NCI-H82 (cell line): ENCODE measurements at places on chromosomes 6 and 20.

GRCh38 chr6:46186583-46186982, 15.8 kb upstream of the ENPP5 start:
- DNase-seq = no peak

DNA sequence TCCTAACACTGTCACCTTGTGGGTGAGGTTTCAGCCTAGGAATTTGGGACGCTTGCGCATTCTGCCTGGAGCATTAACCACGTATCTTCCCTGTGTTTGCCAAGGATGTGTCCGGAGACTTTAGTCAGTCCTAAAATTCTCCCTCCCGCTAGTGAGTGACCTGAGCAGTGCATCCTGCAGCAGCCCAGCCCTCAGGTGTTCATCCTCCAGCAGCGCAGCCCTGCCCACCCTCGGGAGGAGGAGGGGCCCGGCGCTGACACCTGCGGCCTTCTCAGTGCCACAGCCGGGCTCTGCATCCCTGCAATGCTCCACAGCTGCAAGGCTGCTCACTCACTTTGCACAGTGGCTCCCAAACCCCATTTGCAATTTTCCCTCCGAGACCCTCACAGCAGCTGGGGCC, 79.5 kb downstream of the ERMARD start:
- DNase-seq = no peak

- peak; percentile 37 for DNase-seq
Observed at GRCh38 chr6:157036245-157036711, 259.1 kb downstream of the ARID1B start.

- DNase-seq = no peak
Observed at GRCh38 chr6:149024361-149024760, 277.5 kb downstream of the UST start.

DNA sequence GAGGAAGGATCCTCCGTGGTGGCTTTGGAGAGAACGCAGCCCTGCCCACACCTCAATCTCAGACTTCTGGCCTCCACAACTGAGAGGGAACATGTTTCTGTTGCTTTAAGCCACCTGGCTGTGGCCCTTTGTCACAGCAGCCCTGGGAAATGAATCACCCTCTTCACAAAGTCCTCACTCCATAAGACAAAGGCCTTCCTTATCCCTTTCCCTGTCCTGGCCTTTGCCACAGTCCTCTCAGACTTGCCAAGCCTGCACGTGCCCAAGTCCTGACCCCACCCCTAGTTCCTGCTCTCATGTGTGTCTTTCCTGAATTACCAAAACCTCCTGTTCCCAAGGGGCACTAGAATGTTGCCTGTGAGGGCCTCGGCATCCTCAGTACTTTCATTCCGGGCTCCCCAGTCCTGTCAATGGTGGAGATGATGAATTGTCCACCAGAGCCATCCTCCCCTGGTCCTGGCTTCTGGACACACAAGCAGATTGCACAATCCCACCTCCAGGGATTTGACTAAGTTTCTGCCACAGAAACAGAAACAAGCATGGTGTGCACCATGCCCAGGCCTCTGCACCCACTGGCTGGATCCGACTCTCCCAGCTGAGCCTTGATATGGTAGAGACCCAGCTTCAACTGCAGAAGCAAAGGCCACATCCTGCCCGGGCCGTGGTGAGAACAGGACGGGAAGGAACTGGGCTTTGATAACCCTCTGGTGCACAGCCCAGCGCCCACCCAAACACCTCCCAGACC, 232.6 kb upstream of the PDE10A start:
- DNase-seq = no peak

DNA sequence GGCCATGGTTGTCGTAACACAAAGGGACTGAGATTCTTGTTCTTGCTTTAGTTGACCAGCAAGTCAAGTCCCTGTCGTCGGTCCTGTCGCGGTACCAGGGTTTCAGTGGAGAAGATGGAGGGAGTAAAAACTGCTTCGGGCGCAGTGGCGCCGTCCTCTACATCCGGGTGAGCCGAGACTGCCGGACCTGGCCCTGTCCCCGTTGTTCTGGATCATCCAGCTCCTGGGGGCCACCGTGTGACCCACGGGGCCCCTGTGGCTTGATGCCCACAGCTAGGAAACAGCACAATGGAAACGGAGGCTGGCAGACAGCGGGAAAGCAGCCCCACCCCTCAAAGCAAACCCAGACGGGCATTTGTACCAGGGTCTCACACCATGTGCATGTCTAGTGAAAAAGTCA, 15.0 kb downstream of the MTG2 start:
- no peak for DNase-seq

GRCh38 chr6:82205930-82206392, 41.6 kb downstream of the IBTK start:
- peak; percentile 76 for DNase-seq

DNA sequence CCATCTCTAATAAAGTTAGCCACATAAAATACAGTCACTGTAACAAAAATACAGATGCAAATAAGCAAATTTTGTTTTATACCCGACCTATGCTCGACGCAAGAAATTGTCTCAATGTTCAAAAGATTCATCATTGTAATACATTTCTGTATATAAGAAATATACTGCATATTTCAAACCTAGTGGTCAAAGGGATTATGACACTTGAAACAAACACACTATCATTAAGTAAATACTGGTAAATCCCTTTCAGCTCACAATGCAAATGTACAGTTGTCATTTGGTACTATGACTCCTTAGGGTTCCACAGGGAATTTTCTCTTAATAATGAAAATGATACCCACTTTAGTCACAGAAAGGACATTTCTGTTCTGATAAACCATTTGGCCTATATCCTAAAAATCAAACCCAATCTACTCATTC, 2.2 kb downstream of the HIVEP2 start:
- peak; percentile 38 for DNase-seq

DNA sequence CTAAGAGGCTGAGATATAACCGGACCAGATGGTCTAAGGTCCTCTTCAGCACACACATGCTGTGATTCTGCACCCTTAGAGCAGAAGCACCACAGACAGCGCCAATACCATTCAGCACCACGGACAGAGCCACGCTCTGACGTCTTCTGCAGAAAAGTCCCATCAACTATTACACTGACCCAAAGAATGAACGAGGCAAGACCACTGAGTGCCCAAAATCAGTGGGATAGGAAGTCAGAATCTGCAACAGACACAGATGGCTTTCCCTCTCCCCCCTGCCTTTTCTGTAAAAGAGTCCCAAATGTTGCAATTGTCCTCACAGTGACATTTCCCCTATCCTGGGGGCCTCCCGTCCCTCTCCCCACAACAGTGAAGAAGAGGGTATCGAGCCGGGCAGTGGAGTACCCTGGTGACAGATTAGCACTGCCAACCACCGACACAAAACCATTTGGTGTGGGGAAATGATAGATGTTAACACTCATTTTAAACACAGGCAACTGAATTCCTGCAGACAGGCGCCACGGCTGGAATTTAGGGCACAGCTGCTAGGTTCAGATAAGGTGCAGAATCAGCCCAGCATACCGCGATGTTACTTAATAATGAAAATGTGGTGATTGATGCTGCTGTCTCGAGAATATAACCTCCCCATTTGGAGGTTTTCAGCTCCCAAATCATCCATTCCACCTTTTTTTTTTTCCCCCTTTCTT, 66.6 kb upstream of the CTNNBL1 start:
- DNase-seq = peak; percentile 90

- DNase-seq = peak; percentile 87
Observed at GRCh38 chr20:43096126-43096930, 93.4 kb downstream of the PTPRT start.

DNA sequence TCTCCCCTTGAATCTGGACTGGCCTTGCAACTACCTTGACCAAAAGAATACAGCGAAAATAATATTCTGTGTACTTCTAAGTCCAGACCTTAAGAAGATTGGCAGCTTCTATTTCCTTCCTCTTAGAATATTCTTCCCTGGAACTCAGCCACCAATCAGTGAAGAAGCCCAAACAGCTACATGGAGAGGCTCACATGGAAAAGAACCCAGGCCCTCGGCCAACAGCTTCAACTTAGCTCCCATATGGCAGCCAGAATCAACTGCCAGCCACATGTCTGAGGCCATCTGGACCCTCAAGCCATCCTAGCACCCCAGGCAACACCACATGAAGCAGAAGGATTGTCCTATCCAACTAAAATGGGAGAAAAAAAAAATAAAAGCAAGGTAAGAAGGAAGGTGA, 178.8 kb downstream of the IBTK start:
- peak; percentile 85 for DNase-seq

DNA sequence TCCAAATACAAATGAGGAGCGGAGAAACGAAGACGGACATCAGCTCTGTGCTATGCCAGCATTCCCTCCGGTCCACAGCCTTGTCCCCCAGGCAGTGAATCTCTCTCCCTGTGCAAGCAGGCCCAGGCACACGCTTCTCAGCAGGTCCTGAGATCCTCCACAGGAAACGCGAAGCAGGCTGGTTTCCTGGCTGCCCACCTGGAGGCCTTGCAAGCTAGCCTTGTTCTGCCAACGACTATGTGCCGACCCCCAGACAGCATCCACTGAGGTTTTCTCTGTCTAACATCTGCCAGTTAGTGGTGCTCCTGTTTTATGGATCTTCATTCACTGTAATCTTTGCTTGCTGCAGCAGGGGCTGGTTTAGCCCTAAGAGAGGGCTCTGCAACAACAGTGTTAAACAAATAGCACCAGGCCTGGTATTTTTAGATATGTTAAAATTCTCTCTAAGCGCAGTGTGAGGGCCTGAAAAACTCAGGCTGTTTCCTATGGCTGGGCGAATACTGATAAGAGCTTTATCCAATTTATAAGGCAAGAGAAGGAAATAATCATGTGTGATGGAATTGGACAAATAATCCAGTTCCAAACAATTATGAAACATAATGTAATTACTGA, 386.0 kb upstream of the ARID1B start:
- no peak for DNase-seq

- DNase-seq = peak; percentile 78
Observed at GRCh38 chr20:34112600-34113101, 608 bp upstream of the EIF2S2 start.

GRCh38 chr6:43481075-43481474, 3.7 kb downstream of the TJAP1 start:
- no peak for DNase-seq

- peak; percentile 87 for DNase-seq
Observed at GRCh38 chr6:13248053-13248452, 80.3 kb downstream of the TBC1D7 start.

DNA sequence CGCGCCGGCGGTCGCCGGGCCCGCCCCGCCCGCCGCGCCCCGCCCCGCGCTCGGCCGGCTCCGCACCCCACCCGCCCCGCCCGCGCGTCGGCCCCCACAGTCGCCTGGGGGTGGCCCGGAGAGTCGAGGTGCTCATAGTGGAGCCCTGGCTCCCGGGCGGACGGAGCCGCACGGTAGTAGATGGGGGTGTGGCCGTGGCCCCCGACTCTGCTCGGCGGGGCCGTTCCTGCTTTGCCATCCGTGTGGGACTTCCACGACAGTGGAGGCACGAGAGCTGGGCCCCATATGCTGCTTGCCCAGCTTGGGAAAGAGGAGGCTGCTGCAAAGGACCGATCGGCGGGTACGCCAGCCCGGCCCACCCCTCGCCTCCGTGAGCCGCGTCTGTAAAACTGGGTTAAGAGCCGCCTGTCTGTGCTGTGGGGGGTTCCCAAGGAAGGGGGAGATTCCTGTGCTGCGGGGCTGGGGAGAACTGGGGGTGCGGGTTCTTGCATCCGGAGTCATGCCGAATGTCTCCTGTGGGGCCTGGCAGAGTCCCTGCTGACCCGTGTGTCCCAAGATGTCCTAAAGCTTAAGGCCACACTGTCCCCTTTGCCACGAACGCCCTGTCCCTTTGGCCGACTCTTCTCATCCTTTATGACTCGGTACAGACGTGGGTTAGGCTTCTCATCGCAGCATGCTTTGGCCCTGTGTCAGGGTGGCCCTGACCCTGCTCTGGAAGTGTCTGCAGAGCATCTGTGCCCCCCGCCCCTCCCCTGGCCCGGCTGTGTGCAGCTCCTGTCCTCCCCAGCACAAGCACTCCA, at the start of gene OPRL1:
TSS of gene OPRL1 (plus strand) at position 70 of the 800 bp plus-strand sequence. CDS start 12,639 bp downstream, outside the sequence.
- DNase-seq = peak; percentile 64

- no peak for DNase-seq
Observed at GRCh38 chr6:169315830-169316614, 62.4 kb upstream of the THBS2 start.

GRCh38 chr6:131024565-131024964, 38.5 kb downstream of the EPB41L2 start:
- DNase-seq = no peak

DNA sequence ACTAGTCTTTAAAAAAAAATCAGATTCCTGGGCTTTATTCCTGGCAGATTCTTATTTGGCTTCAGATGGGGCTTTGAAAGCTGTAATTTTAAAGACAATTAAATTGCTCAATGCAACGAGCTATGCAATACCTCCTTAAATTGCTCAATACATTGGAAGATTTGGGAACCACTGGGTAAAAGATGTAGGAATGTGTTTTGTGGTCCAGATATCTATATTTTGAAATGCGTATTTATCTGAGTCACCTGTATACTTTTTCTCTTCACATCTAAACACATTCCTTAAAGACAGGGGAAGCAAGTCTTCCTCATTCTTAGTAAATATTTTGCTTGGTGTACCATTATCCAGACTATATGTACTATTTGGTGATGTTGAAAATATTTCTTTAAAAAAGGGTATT, 29.6 kb upstream of the MAP7 start:
- DNase-seq = no peak

GRCh38 chr6:15400572-15401004, 154.7 kb downstream of the JARID2 start:
- peak; percentile 95 for DNase-seq

DNA sequence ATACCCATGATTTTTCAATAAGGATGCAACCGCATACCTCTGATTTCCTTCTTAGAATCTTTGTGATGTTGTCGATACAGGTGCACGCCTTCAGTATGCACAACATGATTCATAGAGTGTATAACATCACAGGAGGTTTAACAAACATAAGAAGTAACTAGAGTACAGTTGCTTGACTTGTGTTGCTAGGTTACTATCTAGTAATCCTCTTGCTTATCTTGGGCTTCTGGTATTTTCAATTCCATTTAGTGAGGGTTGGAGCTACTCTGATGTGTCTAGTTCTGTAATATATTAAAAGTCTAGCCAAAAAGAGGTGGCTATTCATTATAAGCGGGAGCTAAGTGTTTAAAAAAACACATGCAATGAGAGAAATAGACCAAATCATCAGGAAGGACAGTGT, 85.5 kb upstream of the TENT5A start:
- peak; percentile 4 for DNase-seq

GRCh38 chr6:30334075-30334783, 7.5 kb downstream of the TRIM39 start:
- no peak for DNase-seq

GRCh38 chr6:15593798-15594197, 69.0 kb downstream of the DTNBP1 start:
- no peak for DNase-seq
